ENCODE measurements at places on chromosomes 16 and 17.
A peak's percentile ranks its signal among the peaks of the same experiment; 100 is the strongest.

- DNase-seq: peak; percentile 64
These were observed 4.9 kb downstream of the CDK3 start for GRCh38 chr17:76005263-76006149.

DNA sequence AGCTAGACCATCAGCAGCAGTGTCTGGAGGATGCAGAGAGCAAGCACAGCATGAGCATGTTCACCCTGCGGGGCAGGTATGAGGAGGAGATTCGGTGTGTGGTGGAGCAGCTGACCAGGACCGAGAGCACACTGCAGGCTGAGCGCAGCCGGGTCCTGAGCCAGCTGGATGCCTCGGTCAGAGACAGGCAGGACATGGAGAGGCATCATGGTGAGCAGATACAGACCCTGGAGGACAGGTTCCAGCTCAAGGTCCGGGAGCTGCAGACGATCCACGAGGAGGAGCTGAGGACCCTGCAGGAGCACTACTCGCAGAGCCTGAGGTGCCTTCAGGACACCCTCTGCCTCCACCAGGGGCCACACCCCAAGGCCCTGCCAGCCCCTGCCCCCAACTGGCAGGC, 38.8 kb downstream of the PLD6 start:
- DNase-seq: no peak

DNA sequence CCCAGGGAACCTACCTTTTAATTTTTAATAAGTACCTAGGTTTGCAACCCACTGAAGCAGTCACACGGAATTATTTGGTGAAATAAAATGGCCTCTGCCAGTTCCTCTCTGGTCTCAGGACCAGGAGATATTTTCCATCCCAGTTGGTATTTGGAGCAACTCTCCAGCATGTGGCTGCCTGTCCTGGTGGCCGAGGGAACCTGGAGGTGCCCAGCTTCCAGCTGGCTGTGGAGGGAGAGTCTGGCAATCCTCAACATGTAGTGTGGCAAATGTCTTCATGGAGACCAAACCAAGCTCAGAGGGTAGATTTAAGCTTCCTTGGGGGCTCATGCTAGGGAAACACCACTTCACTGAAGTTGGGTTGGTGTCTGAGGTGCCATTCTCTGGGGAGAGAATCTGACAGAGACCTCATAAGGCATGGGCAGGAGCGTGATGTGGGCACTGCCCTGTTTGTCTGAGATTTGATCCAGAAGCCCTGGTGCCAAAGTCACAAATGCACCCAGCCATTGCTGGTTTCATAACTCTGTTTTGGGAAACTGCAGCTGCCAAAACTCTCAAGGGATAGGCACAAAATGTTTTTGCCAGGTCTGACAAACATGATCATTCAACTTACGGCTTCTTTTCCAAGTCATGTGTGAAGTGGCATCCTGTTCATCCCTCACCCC, 2.8 kb downstream of the MT1X start:
- no peak for DNase-seq

- DNase-seq: no peak
These were observed 140.2 kb downstream of the PITPNC1 start for GRCh38 chr17:67517325-67517724.

All from NCI-H774 (cell line).